ENCODE measurements at places on chromosomes 2 and 18. TPM values are rescaled to one million over a fixed set of nuclear protein-coding genes. Genes with fewer than 3 reads are reported as not detected.

Gene COBLL1
- 12.6 TPM for polyA plus RNA-seq

Gene ARHGEF4
- polyA plus RNA-seq: 210 TPM

Gene PSMA8
- 0.21 TPM for polyA plus RNA-seq

Gene SNORC
- polyA plus RNA-seq: 10.2 TPM

Gene L3MBTL4
- 4.2 TPM for polyA plus RNA-seq

Gene PLA2R1
- 4.8 TPM for polyA plus RNA-seq
